ENCODE measurements at places on chromosomes 5 and 9. TPM values are rescaled to one million over a fixed set of nuclear protein-coding genes. Genes with fewer than 3 reads are reported as not detected.

- H3K27ac ChIP-seq = no peak overlapping the region
- H3K36me3 ChIP-seq = no peaks in the 10 kb centered on the region
- DNase-seq = no peak
Observed at GRCh38 chr9:136198605-136199083, 6.3 kb downstream of the LHX3 start.

DNA sequence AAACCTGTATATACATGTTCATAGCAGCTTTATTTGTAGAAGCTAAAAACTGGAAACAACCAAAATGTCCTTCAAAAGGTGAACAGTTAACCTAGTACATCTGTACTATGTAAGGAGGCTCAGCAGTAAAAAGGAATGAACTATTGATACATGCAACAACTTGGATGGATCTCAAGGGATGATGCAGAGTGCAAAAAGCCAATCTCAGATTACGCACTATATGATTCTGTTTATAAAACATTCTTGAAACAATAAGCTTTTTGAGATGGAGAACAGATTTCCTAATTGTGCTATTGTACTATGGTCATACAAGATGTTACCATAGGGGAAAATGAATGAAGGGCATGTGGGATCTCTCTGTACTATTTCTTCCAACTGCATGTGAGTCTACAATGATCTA lies 88.9 kb downstream of the PAM start:
- H3K4me1 ChIP-seq = no peaks in the 10 kb centered on the region
- no peaks in the 10 kb centered on the region for H3K27me3 ChIP-seq
- H3K36me3 ChIP-seq = no peaks in the 10 kb centered on the region
- no peak overlapping the region for H3K27ac ChIP-seq

DNA sequence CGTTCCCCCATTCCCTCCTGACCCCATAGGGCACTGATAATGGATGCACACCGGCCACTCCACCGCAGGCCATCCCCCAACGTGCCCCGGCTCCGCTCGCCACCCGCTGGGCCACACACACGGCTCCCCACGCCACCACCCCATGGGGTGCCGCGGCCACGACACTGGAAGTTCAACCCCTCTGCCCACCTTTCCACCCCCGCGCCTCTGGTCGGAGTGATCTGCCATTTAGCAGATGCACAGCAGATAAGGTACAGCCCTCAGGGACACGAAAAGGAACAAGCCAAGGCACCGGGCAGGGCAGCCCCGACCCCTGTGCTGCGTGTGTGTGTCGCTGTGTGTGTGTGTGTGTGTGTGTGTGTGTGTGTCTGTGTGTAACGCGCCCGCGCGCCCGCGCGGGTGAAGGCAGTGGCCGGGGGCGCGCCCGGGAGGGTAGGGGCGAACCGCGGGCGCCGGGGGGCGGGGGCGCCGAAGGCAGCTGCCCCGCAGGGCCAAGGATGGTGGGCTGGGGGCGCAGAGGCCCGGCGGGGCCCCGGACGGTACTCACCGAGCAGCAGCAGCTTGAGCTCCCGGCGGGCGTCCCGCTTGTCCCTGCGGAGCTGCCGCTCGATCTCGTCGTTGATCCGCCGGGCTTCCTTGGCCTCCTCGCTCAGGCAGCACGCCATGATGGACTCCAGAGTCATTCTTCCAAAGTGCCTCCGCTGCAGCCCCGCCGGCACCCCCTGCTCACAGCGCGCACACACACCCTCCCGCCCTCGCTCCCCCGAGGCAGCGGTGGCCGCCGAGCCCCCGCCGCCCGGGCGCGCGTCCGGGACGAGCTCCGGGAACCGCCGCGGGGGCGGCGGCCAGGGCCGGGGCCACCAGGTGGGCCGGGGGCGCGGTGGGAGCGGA lies 813 bp downstream of the GNAQ start:
- H3K36me3 ChIP-seq = no peaks in the 10 kb centered on the region
- H3K4me1 ChIP-seq = peaks cover 2% of the 10 kb centered on the region
- peak overlapping the region; percentile 75 for H3K4me3 ChIP-seq
- no peaks in the 10 kb centered on the region for H3K27me3 ChIP-seq

DNA sequence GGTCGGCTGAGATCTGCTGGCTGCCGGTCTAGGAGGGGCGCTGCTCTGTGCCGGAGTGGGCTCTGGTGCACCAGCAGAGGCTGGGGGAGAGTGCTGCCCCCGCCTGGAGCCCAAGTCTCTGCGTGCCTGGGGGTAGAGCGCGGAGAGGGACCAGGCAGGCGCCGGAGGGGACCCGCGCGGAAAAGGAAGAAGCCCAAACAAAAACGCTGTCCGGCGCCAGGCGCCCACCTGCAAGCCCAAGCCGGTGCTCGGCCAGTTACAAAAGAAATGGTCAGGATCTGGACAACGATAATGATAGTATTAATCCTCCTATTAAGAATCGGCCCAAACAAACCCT lies 571 bp upstream of the S1PR3 start:
- peaks cover 12% of the 10 kb centered on the region for H3K4me1 ChIP-seq
- no peak overlapping the region for H3K27ac ChIP-seq
- no peaks in the 10 kb centered on the region for H3K27me3 ChIP-seq
- no peak for DNase-seq

Gene HMCN2
- total RNA-seq = 1.6 TPM

DNA sequence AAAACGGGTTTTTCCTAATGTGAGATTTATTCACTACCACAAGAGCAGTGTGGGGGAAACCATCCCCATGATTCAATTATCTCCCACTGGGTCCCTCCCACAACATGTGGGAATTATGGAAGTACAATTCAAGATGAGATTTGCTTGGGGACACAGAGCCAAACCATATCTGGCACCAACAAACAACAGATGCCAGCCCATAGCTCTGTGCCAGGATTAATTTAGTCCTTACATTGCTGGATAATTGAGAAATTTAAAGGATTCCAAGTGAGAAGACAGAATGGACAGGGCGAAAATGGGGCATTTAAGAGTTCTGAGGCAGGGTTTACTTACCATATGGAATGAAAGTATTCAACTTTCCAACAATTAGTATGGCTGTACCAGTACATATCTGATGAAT lies 30.8 kb upstream of the DNAH5 start:
- H3K27ac ChIP-seq = no peak overlapping the region
- H3K27me3 ChIP-seq = no peaks in the 10 kb centered on the region
- no peaks in the 10 kb centered on the region for H3K36me3 ChIP-seq
- H3K4me3 ChIP-seq = no peak overlapping the region

DNA sequence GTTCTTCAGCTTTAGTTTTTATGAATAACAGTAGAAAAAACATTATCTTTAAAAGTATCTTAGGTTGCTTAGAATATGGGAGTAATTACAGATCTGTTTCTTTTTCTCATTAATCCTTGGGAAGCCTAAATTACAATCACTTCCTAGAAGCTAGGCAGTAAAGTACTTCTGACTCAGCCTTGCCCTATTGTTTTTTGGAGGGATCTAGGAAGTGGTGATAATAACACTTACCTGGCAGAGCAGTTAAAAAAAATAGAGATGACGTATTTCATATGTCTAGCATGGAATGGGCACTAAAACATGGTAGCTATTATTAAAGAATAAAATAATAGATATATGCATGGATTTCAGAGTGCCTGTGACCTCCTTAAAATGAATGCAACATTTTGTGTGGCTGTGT lies 8.2 kb upstream of the FST start:
- H3K27me3 ChIP-seq = no peaks in the 10 kb centered on the region
- H3K4me3 ChIP-seq = no peak overlapping the region
- no peak for DNase-seq
- H3K27ac ChIP-seq = no peak overlapping the region
- no peaks in the 10 kb centered on the region for H3K4me1 ChIP-seq
- no peaks in the 10 kb centered on the region for H3K36me3 ChIP-seq

Gene NINJ1
- 52.6 TPM for total RNA-seq

DNA sequence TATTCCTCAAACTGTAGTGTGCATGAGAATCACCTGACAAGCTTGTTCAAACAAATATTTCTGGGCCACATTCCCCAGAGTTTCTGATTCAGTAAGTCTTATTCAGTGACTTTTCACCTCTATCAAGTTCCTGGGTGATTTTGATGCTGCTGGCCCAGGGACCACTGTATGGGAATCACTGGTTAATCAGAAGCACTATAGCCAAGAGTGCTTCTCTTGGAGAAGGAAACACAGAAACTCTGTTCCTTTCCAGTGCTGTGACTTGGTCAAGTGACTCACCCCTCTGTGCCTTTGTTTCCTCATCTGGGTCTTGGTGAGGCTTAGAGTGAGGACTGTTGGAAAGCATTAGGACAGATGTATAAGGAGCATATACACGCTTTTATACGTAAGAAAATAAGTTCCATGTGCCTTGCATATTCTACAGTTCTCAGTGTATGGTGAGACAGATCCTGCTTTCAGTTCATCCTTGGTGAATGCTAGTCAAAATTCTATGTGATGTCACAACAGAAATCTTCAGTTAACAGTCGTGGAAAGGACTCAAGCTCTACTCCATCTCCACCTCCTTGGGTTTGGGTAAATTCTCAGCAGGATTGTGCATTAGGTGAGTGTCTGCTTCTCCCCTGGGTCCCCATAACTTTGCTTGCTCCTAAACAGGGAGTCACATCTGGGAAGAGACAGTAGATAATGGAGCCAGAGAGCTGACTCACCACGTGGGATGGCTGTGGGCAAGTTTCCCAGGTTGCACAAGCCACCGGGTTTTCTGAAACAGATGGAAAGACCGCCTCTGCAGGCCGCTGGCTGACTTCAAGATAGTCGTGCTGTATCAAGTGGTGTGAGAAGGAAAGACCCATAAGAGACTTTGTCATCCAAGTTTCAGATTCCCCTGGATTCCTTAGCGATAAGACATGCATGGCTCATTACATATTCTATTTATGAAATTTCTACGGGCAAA lies 117.0 kb downstream of the NXNL2 start:
- H3K4me1 ChIP-seq = peaks cover 5% of the 10 kb centered on the region
- no peak overlapping the region for H3K4me3 ChIP-seq
- no peaks in the 10 kb centered on the region for H3K36me3 ChIP-seq
- peak; percentile 87 for DNase-seq

- H3K27me3 ChIP-seq = no peaks in the 10 kb centered on the region
- H3K4me1 ChIP-seq = no peaks in the 10 kb centered on the region
Observed at GRCh38 chr9:80632041-80632440, 1057.3 kb downstream of the TLE1 start.

DNA sequence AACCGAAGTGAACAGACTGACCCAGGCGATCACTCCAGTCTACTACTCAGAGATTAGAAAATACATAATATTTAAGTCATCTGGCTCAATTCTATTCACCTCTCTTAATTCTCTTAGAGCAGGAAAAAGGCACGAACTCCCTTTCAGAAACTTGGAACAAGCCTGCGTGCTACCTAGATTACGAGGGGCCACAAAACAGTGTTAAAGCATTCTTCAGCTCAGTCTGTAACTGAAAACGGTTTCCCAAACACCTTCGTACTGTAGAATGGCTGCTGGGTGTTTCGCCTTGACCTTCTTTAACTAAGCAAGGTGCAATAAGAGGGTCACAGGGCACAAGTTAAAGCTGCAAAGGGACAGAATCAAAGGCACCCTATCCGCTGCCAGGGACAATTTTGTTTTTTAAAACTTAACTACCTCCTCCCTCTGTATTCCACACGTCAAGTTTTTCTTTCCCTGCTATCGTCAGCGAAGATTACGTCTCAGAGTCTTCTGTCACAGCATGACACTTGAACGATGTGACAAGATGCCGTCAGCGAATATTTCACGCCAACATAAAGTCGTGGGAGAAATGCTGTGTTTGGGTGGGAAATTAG lies 687 bp downstream of the LYSMD3 start:
- H3K27me3 ChIP-seq = no peaks in the 10 kb centered on the region
- H3K4me3 ChIP-seq = peak overlapping the region; percentile 90
- peak overlapping the region; percentile 93 for H3K27ac ChIP-seq
- H3K36me3 ChIP-seq = no peaks in the 10 kb centered on the region

Measured in ovary (tissue), 10 donors.